Hematopoietic multipotent progenitor cell (in vitro differentiated cells): ENCODE measurements at places on chromosomes 2 and 18. TPM values are rescaled to one million over a fixed set of nuclear protein-coding genes. Genes with fewer than 3 reads are reported as not detected.

Gene ZNF521
- total RNA-seq, result 169 TPM

Gene SLC8A1
- total RNA-seq, result 1.6 TPM

Gene CIB4
- total RNA-seq, result not detected

Gene KCNK3
- total RNA-seq, result under 0.01 TPM

- DNase-seq, result no peak
Observed at GRCh38 chr18:36311026-36311570, 13.6 kb downstream of the FHOD3 start.
